ENCODE measurements at places on chromosomes 4 and X. TPM values are rescaled to one million over a fixed set of nuclear protein-coding genes. Genes with fewer than 3 reads are reported as not detected.

YY2 gene
- total RNA-seq: 2.0 TPM

LIAS gene
- 19.0 TPM for total RNA-seq

SLC4A4 gene
- total RNA-seq: 3.1 TPM

NSUN7 gene
- total RNA-seq: 0.12 TPM

SPANXC gene
- not detected for total RNA-seq

- no peak for DNase-seq
These were observed 43.3 kb downstream of the NCAPG start for GRCh38 chr4:17854036-17854435.

GRCh38 chrX:70092247-70092646, 30.0 kb downstream of the OTUD6A start:
- DNase-seq: no peak

- no peak for DNase-seq
These were observed 12.0 kb downstream of the EREG start for GRCh38 chr4:74376888-74377483.

- DNase-seq: no peak
These were observed 41.3 kb downstream of the HTT start for GRCh38 chr4:3115637-3116270.

DNA sequence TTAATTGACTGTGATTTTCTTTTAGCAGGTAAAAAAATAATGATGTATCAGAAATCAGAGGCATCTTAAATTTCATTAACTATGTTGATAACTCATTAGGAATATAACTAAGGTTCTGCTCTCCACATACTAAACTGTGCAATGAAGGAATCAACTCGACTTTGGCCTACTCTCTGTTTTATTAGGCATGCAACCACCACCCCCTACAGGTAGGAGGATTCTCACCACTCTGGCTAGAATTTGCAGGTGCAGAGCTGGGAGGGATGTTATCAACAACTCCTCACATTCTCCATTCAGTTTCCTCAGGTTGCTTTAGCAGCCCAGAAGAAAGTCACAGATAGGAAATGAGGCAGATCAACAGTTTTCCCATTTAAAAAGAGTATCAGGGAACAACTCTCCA, 160.1 kb downstream of the COX18 start:
- DNase-seq: no peak

DNA sequence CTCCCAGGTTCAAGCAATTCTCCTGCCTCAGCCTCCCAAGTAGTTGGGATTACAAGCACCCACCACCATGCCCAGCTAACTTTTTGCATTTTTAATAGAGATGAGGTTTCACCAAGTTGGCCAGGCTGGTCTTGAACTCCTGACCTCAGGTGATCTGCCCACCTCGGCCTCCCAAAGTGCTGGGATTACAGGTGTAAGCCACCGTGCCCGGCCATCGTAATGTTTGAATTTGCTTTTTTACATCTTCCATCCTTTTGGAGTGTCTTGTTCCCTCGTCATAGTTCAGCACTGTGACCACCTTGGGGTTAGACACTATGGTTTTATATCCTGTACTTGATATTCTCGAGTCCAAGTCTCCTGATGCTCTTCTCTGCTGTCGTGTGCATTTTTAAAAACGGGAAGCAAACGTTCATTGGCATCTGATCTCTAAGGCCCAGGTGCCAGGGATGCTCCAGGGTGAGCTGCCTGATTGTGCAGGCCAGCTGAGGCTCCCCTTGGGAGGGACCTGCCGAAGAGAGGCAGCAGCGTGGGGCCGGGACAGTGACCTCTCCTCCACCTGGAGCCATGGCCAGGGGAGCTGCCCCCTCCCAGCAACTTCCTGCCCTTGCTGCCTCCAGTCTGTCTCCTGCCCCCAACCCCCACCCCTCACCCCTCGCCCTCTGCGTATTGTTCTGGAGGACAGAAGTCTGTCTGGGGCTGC, 16.7 kb downstream of the DGKQ start:
- DNase-seq: peak; percentile 41

- no peak for DNase-seq
These were observed 21.9 kb downstream of the ARMCX6 start for GRCh38 chrX:101595739-101596419.

DNA sequence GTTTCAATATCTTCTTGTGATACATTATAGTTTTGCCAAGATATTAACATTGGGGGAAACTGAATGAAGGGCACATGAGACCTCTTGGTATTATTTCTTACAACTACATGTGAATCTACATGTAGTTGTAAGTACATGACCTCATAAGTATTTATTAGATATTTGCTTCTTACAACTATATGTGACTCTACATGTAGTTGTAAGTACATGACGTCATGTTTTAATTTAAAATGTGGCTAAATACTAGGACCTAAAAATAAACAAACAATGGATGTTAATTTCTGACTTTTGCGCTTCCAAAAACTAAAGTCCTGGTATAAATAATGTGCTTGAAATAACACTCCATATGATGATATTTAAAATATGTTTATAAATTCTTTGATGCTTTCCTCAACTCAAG, 190.2 kb downstream of the CBLL2 start:
- DNase-seq: no peak

DNA sequence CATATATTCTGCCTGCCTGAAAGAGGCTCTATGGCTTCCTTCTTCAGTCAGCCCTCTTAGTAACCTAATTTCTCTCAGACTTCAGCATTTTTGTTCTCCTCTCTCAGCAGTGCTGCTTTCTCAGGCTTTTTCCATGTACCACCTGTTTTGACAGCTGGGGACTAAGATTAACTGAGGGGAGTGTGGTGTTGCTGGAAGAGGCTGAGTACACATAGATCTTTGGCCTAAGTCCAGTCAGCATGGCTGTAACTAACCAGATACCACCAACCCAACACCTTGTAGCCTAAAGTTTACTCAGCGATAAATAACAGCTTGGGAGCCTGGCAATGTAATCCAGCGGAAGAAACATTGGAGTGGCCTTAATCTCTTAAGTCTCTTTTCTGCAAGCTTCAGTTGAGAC, 85.5 kb downstream of the RTL3 start:
- DNase-seq: no peak

DNA sequence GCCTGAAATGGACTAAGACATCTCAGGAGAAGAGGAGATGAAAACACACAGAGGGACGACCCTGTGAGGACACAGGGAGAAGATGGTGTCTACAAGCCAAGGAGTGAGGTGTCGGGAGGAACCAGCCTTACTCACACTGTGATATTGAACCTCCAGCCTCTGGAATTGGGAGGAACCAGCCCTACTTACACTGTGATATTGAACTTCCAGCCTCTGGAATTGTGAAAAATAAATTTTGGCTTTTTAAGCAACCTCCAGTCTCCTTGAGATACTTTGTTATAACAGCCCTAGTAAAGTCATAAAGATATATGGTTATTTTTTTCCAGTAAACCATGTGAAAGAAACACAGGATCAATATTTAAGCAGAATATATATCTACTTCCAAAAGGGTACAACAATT, 76.5 kb downstream of the DHRSX start:
- DNase-seq: no peak
